ENCODE measurements at places on chromosomes 7 and 10.

GRCh38 chr7:102260856-102261255 is 25.8 kb upstream of the SH2B2 start:
- DNase-seq: no peak

GRCh38 chr10:123537188-123537961 is 128.8 kb upstream of the GPR26 start:
- no peak for DNase-seq

GRCh38 chr10:95832216-95833041 is 75.3 kb upstream of the CC2D2B start:
- peak; percentile 9 for DNase-seq

GRCh38 chr10:71882813-71883659 is 32.0 kb upstream of the PSAP start:
- DNase-seq: no peak

DNA sequence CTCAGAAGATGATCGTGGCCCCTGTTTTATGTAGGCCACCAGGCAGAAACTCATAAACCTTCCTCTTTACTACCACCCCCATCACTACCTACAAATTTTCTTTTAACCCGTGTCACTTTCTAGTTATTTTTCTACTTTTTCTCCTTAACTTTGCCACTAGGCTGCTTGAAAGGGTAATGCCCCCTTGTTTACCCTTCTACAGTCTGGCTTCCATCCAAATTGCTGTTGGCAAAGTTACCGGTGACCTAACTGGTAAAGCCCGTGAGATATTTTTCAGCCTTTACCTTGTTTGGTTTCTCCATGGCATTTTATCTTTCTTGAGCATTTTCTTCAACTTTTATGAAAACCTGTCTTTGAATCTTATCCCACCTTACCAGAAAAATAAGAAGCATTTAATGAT is 153.0 kb downstream of the WNT2 start:
- DNase-seq: no peak

DNA sequence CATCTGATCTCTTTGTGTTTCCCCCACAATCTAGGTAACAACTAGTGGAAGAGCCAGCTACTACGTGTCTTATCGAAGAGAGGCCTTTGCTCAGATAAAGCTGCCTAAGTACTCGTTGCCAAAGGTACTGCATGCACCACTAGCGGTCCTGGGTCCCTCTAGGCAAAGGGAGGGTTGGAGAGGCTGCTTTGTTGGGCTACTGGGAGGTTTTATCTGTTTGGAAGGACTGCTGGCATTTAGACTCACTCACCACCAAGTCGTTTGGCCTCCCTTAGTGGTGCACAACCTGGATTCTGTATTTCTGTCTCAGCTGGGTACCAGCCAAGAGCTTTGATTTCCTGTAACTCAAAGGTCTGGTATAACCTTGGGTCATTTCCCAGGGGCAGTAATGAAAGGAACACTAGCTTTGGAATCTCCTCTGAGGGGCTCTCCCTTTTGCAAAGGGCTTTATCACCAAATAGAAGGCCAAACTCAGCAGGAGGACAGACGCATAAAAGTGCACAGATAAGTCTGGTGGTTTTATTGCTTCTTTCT is 498.3 kb downstream of the SORCS3 start:
- no peak for DNase-seq

- DNase-seq: no peak
Measured at GRCh38 chr7:101357433-101357832, 5.2 kb upstream of the COL26A1 start.
